NCI-H1092 (cell line): ENCODE measurements at places on chromosomes 5 and 9.

DNA sequence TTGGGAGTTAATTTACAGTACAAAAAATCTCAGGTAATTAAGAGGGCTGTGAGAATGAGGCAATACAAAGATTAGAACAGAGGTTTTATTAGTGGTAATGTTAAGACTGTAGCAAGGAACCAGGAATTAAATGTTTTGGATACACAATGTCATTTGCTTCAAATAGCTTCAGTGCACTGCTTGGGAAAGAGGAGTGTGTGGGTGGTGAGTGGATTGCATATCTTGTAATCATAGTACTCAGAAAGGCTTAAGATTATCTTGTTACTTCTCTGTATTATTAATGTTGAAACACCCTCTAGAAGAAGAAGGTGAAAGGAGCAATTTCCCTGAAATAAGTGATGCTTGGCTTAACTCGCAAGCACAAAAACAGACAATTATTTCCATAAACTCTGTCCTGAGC is 21.0 kb upstream of the TBCA start:
- no peak for DNase-seq

DNA sequence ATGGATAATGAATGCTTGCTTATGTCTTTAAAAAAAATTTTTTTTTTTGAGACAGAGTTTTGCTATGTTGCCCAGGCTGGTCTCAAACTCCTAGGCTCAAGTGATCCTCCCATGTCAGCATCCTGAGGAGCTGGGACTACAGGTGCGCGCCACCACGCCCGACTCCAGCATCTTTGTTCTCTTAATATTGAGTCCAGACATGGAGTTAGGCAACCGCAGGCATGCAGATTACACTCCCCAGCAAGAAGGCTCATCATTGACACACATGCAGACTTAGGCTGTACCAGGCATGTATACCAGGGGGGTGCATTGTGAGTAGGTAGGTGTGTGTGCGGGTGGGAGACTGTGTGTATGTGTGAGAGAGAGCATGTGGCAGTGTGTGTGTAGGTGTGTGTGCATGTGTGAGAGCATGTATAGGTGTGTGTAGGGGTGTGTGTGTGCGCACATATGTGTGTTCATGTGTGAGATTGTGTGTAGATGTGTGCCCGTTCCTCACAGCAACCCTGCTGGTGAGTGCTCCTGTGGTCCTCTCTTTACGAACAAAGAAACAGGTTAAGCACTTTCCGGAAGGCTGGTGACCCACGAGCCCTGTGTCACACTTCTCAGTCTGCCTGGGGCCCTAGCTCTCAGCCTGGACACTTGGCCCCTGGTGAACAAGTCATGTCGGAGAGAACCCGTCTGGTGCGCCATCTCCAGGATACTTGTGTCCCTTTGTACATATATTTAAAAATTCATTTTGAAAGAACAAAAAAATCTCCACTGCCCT is 6.2 kb downstream of the OBP2B start:
- DNase-seq, result no peak

- DNase-seq, result no peak
These were observed 83.2 kb downstream of the DIRAS2 start for GRCh38 chr9:90559075-90560073.

DNA sequence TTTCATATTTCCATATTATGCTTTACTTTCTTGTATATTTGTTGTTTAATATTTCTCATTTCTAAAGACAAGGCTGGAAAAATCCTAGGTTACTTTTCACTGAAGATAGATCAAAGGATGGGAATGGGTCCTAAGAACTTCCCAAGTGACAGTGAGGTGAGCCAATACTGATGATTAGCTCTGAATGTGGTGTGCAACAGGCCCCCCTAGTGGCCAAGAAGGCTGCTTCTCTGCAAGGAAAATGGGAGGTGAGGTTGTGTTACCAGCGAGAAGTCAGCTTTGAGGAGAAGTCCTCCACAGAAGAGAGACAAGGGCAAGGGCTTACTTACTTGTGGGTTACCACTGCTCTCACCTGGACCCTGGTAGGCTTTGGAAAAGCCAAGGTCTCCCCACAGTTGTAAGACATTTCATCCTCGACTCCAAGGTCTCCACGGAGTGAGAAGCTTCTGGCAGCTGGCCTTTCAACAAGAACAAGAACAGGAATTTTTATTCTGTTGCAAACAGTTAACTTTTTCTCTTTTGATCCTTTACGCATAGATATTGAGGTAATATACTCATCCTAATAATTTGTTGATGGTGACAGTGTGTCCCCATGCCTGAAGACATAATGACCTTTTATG is 69.9 kb downstream of the MAMDC2 start:
- no peak for DNase-seq

GRCh38 chr9:130493476-130493875 is 48.7 kb downstream of the ASS1 start:
- DNase-seq, result no peak

DNA sequence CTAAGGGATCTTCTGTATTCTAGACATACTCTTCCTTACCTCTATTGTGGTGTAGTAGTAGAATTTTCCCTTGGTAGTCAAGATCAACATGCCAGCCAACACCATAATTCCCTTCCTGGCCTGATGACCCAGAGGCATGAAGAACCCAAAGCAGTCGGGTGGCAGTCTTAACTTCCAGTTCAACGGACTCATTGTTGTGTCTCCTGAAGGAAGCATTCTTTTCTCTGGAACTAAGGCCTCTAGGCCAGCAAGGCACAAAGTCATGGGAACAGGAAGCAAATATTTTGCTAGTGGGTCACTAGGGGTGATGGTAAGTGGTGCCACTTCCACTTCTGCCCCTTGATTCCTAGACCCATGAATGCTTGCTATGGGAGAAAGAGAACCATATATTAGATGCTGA is 55.2 kb upstream of the DAPK1 start:
- no peak for DNase-seq

- no peak for DNase-seq
These were observed 40.1 kb downstream of the CCNJL start for GRCh38 chr5:160272264-160272663.

GRCh38 chr5:54873691-54874090 is 111.7 kb downstream of the ESM1 start:
- no peak for DNase-seq

- DNase-seq, result no peak
These were observed 31.1 kb downstream of the UBE2D2 start for GRCh38 chr5:139592289-139592688.

- DNase-seq, result no peak
These were observed 466 bp upstream of the TTC39B start for GRCh38 chr9:15307523-15307841.

DNA sequence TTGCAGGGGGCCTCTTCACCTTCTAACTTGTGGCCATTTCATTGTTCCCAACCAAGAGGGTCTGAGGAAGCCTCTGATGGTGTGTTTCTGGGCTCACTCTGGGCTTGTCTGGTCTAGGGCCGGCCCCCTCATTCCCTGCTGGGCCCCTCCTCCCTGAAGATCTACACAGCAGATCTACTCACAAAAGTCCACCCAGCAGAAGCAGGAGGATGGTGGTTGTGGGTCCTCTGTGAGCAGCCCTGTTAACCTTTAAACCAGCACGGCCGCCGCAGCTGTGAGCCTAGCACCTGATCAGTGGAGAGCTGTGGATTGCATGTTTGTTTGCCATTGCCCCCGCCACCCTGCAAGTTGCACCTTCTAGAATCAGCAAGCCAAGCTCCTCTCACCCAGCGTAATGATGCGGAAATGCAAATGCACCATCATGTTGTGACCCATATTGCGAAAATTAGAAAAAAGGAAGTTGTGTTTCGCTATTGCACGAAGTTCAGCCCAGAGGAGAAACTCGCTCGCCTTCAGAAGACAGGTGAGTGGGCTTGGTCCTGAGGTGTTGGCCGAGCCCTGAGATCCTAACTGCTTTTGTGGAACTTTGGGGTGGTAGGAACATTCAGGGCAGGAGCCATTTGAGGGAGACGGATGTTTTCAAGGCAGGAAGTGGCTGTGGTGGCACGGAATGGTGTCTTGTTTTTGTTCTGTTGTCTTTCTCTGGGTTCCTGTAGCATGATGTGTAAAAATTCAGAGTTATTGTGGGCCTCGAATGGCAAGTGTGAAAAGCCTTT is 16.7 kb downstream of the FGD3 start:
- no peak for DNase-seq

- DNase-seq, result no peak
These were observed 356.4 kb downstream of the EFNA5 start for GRCh38 chr5:107314330-107314729.

DNA sequence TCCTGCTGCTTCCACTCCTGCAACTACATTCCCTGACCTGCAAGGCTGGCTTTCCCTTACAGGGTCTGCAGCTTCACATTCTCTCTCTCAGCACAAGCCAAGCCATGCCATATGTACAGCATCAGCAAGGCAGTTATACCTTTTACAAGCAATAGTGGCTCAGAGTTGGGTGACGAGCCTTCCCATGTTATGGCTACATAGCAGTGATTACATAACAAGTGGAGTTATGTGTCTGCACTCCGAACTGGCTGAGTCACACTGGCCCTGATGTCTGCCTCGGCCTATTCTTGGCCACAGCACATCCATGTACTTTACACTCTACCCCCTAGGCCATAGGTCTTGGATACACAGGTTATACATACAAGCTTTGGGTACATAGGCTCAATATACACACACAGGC is 52.0 kb upstream of the SNCAIP start:
- no peak for DNase-seq

DNA sequence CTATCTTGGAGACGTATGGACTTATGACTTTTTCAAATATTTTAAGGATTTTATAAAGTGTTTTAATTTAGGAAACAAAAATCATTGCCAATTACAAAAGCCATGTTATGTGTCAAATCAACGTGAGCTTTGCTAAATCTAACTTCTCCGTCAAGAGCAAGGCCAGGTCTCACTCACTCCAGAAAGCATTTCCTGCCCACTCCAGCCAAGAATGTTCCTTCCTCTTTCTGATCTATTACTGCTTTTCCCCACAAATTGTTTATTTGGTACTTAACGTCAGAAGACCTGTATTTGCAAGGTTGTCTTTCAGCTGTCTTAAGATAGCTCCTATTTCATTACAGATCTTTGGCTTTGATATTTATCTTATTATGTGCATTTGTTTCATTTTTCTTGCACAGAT is 193.5 kb upstream of the HAPLN1 start:
- no peak for DNase-seq

DNA sequence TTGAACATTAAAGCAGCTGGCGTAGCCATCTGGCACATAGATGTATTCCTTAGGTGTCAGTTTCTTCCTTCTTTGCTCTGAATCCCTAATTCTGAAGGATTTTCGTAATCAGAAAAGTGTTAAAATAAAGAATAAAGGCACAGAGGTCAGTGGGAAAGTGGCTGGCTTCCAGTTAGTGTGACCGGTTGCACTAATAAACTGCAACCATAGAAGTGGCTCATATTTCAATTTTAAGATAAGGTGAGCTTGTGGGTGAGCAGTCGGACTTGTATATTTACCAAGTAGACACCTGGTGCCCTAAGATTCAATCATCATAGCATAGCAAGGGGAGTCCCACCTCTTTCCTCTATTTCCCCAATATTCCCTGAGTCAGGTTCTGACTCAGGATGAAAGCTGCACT is 459.6 kb downstream of the ACTL7B start:
- DNase-seq, result no peak

GRCh38 chr5:176748967-176749935 is 61.1 kb upstream of the UNC5A start:
- DNase-seq, result no peak

DNA sequence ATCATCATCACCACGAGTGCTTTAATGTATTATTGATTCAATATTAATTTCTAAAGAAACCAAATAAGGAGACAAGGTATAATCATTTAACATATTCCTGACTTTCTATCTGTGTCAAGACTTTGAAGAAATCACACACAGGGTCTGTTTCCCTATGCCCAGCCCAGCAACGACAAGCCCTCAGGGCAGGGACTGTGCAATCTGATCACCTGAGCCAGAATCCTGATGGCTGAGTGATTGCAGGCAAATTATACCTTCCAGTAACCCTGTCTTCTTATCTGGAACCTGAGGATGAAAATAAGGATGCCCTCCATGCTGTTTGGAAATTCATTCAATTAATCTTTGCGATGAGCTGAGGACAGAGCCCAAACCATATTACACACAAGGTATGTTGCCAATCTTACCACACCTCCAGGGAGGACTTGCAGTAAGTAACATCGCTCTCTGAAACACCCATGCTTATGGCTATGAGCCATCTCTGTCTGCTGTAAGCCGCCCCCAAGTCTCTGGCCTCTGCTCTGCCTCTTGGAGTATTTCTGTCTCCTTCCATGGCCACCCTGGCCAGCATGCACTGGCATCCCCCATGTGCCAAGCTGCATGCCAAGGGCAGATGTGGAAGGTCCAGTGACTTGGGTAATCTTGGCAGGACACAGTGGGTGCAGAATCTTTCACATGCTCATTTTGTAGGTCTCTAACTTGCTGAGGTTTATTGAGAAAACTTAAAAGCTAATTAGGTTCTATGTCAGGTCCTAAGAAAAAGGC is 10.6 kb downstream of the TAS2R1 start:
- DNase-seq, result no peak

DNA sequence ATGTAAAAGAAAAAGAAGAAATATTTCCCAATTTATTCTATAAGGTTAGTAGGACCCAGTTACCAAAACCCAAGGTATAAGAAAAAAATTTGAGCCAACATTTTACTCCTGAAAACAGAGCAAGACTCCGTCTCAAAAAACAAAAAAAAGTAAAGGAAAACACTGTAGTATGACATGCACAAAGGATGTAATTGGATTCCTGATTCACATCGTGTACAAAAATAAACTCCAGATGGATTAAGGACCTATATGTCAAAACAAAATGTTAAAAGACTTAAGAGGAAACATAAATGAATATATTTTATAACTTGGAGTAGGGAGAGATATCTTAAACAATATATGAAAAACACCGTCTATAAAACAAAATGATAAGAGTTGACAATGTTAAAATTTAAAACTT is 13.8 kb downstream of the PHYKPL start:
- DNase-seq, result no peak

GRCh38 chr9:100058699-100059579 is 39.9 kb downstream of the ERP44 start:
- DNase-seq, result no peak

- DNase-seq, result no peak
These were observed 48.2 kb upstream of the GPR151 start for GRCh38 chr5:146564007-146564762.

- no peak for DNase-seq
These were observed 21.9 kb downstream of the PRRX2 start for GRCh38 chr9:129687391-129687790.

- DNase-seq, result no peak
These were observed 375.9 kb downstream of the KIF4B start for GRCh38 chr5:155389498-155389897.
